Activated T-cell treated with anti-CD3 and anti-CD28 coated beads for 1 hour (primary cell): ENCODE measurements at places on chromosomes 7 and 10.

GRCh38 chr10:112783351-112784021 lies 166.6 kb upstream of the TCF7L2 start:
- no peak for DNase-seq

- no peak for DNase-seq
Observed at GRCh38 chr10:5658871-5659618, 7.3 kb downstream of the ASB13 start.

GRCh38 chr10:124715439-124715838 lies 28.7 kb downstream of the FAM53B start:
- no peak for DNase-seq

- DNase-seq = no peak
Observed at GRCh38 chr10:75191821-75192568, 18.6 kb upstream of the VDAC2 start.

DNA sequence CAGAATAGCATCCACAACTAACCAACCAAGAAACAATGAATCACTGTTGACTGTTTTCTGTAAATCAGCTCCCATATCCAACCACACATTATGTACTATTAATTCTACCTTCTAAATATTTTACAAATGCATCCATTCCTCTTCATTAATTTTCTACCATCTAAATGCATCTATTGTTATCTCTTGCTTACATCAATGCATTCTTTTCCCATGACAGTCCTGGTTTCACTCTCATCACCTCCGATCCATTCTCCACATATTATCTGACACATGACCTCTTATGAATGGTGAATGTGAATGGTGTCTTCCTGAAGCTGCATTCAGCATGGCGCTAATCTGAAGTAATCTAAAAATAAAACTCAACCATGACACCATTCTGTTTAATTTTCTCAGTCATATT lies 153.8 kb upstream of the CALCR start:
- no peak for DNase-seq

DNA sequence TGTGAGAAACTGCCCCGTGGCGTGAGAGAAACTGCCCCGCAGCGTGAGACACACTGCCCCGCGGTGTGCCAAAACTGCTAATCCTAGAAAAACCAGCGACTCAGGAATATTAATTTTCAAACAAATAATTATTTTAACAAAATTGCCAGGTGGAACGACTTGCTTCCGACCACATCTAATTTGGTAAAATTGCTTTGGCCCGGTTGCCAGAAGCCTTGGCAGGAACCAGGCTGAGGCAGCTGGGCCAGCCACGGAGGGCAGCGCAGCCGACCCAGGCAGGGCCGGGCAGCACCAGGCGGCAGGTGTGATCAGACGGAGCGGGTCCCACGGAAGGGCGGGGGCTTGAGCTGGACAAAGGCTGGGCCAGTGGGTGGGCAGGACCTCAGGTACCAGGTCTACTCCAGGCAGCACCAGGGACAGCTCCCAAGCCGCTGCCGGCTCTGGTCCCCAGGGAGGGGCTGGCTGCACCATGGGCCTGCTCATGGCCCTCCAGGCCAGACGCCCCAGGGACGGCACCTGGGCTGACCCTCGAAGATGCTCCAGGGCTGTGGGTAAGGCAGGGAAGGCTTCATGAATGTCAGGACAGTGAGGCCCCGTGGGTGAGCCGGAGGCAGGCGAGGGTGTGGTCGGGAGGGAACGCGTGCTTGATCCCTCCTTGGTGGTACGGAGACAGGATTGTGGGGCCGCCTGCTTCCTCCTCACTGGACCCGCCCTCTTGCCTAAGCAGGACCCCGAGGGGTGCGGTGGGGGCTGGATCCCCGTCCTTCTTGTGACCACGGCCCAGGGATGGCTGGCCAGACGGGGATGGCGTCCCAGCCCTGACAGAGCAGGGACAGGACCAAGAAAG lies 7.7 kb upstream of the ADGRA1 start:
- DNase-seq = no peak

GRCh38 chr10:109837384-109837783 lies 85.9 kb downstream of the XPNPEP1 start:
- DNase-seq = no peak

DNA sequence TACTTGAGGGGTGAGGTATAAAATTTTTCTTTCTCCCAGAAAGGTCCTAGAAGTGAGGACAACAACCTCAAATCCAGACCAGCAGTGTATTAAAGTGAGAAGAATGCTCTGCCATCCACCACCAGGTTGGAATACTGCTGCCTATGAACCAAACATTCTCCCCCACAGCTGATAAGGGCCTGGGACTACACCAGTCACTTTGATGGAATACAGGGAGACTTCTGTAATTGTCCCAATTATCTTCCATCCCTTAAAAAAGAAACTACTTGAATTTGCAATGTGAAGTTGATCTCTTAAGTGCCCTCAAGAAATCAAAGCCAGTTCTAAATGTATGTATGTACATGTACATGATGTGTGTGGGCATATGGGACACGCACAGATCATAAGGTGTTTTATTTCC lies 3.0 kb downstream of the TBX20 start:
- no peak for DNase-seq

- no peak for DNase-seq
Observed at GRCh38 chr10:30227481-30227880, 121.6 kb downstream of the MTPAP start.

DNA sequence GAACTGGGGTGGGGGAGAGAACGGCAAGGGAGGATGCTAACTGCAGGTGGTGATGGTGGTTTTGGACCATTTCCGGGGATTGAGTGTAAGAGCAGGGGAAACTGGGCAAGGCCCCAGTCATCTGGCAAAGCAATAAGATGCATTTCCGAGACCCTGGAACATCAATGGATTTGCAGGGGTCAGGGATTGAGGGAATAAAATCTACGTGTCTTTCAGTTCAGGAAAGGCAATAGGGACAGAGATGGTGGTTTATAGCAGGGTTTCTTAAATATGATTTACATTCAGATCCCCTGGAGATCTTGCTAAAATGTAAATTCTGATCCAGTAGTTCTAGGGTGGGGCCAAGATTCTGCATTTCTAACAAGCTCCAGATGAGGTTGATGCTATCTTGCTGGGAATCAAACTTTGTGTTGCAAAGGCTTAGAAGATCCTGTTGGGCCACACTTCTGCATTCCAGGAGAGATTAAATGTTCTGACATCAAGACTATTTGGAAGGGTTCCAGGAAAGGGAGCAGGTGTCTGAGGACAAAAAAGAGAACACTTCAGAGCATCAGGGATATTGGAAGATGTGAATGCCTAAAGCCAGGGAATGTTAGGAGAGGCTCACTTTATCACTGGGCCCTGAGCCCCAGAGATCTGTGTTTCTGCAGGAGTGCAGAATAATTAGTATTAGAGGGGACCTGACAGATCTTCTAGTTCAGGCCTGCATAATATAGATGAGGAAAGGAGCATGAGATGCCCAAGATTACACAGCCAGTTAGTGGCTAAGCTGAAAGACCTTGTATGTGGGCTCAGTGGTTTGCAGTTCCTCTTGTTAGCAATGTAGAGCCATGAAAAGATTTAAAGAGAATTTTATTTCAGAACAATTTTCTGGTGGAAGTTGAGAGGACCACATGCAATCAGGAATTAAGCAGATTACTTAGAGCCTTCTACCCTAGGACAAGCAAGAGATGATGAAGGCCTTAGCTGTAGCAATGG lies 32.4 kb downstream of the BLNK start:
- DNase-seq = no peak

DNA sequence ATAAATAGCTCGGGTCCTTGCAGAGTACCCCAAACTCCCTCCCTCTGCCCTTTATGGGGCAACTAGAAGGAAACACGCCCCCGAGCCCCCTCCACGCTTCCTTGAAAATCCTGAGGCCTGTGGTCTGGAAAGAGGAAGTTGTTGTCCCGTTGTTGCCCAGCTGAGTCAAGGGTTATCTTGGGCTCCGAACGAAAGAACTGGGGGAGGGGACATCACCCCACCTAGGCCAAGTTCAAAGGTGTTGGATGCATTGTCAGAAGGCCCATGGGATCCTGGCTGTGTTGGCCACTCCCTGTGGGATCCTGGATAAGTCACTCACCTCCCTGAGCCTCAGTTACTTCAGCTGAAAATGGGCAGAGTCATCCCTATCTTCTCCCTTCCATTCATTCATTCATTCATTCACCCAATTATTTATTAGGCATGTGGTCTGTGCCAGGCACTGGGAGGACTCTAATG lies at the start of gene CCL24:
TSS of gene CCL24 (minus strand) at position 26 of the 456 bp plus-strand sequence. CDS start 91 bp downstream, outside the sequence.
- DNase-seq = no peak

- DNase-seq = no peak
Observed at GRCh38 chr7:104206841-104207240, 972 bp downstream of the ORC5 start.

GRCh38 chr7:137820677-137821420 lies 25.9 kb downstream of the DGKI start:
- no peak for DNase-seq

GRCh38 chr10:6648894-6649720 lies 69.0 kb upstream of the PRKCQ start:
- DNase-seq = no peak

DNA sequence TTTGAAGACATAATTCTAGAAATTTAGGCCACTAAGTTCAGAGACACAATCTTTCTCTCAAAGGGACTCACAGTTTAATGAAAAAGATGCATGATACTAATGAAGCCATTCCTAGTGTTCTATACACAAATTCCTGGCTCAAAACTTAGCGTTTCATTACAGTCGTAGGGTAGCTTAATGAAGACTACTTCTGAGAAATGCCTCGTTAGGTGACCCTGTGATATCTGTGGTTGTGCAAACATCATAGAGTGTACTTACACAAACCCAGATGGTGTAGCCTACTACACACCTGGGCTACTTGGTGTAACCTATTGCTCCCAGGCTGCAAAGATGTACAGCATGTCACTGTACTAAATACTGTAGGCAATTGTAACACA lies 488 bp upstream of the CHCHD3 start:
- DNase-seq = no peak

- no peak for DNase-seq
Observed at GRCh38 chr7:28183627-28184026, 3.0 kb upstream of the JAZF1 start.

GRCh38 chr7:97693586-97693985 lies 38.3 kb upstream of the TAC1 start:
- DNase-seq = no peak

- DNase-seq = no peak
Observed at GRCh38 chr10:103676851-103677417, 178.4 kb downstream of the SH3PXD2A start.

DNA sequence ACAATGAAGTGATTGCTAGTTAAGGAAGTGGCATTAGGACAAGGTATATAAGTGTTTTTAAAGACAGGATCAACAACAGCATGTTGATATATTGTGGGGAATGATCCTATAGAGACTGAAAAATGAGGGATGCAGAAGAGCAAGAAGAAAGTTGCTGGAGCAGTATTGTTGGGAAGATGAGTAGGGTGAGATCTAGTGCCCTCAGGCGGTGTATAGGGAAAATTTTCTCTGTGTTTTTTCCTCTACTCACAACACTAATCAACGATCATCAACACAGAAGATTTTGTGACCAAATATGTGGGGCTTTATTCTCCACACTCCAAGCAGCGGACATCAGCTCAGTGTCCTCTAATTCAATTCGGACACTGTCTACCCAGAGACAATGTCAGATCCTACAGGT lies 9.6 kb upstream of the PTTG1IP2 start:
- DNase-seq = no peak

- DNase-seq = no peak
Observed at GRCh38 chr10:122494833-122495232, 33.5 kb downstream of the HTRA1 start.

GRCh38 chr7:145957160-145957890 lies 159.3 kb upstream of the CNTNAP2 start:
- no peak for DNase-seq

DNA sequence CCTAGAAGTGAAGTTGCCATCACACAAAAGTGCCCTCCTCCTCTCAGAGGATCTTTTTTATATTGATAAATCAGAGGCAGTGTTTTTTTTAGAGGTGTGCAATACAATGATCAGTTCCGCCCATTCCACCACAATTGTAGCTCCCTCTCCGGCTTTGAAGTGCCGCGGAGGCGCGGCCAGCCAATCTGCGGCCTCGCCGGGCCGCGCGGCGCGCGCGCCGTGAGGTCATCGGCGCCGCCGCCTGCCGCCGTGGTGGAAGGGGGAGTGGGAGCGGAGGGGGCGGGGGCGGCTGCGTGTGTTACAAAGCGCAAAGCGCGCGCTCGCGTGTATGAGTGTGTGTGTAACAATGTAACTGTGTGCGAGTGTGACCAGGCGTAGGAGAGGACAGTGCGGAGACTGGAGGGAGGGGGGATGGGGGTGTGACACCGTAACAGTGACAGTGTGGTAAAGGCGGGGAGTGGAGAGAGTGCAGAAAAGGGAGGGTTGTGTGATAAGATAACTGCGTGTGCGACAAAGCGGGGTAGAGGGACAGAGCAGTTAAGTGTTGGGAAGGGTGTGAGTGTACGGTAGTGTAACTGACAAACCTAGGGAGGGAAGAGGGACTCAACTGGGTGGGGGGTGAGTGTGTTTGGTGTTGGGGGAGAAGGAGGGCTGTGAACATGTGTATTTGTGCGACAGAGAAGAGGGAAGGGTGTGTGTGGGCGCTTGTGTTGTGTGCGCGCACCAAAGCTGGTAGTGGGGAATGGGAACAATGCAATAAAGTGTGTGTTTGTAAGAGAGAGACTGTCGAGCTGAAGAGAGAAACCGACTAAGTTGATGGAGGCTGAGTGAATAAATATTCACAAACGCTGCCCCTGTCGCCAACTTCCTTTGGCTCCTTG lies at the start of gene SP8:
TSS of gene SP8 (minus strand) at position 108 of the 881 bp plus-strand sequence. CDS start at position 20, 88 bp downstream.
- no peak for DNase-seq

- no peak for DNase-seq
Observed at GRCh38 chr7:69896121-69896520, 297.8 kb downstream of the AUTS2 start.
